ENCODE measurements at places on chromosomes 16 and 17.
A peak's percentile ranks its signal among the peaks of the same experiment; 100 is the strongest.

GRCh38 chr16:24984903-24985675, 30.1 kb downstream of the ARHGAP17 start:
- DNase-seq = no peak

DNA sequence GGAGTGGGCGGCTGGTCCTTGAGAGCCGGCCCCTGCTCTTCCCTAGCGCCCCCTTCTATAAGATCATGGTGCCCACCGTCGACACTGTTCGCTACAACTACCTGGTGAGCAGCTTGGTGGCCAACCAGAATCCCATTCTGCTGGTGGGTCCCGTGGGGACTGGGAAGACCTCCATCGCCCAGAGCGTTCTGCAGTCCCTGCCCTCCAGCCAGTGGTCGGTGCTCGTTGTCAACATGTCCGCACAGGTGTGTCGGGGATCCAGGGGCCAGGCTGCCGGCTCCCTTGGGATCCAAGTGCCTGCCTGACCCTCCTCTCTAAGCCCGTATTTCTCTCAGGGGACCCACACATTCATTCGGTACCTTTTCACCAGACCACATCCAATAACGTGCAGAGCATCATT, 41.4 kb upstream of the KDM6B start:
- no peak for DNase-seq

- DNase-seq = no peak
These were observed 172.7 kb downstream of the TANC2 start for GRCh38 chr17:63138713-63139112.

DNA sequence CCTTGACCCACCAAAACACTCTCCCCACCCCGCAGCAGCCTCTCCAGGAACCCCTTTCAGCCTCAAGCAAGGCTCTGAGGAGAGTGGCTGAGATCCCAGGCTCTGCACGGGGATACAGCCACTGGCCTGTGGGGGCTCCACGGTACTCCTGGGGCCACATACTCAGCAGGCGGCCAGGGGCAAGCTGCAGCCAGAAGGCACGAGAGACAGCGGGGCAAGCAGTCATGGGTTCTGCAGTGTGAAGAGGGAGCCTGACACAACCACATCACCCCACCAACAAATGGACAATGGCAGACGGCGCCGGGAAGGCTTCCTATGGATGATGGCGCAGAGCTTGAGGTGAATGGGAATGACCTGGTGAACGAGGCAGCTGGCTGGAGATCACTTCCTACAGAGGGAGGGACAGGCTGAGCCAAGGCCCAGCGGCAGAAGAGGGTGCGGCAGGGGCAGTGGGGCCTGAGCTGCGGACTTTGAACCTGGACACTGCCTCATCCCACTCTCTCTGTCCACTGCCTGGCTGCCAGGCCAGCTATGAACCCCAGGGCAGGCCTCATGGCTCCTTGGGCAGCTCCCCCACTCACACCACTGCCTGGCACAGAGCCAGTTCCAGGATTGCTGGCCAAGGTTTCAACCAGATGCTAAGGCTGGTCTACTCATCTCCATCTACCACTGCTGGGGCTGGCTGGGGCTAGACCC, 10.8 kb upstream of the BCAR1 start:
- DNase-seq = no peak

DNA sequence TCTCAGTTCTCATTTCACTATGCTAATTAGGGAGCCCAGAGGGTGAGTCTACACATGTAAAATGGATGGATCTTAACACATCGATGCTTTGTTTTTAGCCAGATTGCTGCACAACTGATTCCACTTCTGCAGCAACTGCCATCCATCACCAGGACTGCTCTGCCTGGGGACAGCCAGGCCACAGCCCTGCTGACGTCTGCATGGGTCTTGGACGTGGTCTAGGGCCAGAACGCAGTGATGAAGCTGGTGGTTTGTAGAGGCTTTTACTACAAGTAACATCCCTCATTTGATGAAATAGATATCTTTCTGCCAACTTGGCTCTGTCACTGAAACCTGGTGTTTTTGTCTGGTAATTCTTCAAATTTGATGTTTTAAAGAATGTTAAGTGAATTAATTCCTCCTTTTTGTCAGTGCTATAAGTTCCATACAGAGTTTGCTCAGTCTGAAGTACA, 50.6 kb downstream of the MARCHF10 start:
- no peak for DNase-seq

DNA sequence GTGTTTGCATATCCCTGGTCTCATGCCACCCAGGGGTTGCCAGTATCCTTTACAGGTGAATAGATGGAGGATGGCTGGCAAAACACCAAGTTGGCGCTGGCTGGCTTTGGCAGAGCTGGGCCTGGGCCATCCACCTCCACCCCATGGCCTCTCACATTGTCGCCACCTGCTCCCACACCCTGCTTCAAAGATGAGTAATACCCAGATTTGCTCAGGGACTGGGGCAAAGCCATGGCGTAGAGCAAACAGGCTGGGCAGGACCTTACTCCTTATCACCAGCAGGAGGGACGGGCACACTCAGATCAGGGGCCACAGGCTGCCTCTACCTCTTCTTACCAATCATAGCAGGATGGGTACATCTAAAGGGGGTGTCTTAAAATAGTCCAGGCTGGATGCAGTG, 24.3 kb downstream of the PLA2G10 start:
- DNase-seq = no peak

- DNase-seq = no peak
These were observed 1.7 kb downstream of the AKTIP start for GRCh38 chr16:53501216-53501859.

- no peak for DNase-seq
These were observed 678 bp downstream of the CDR2L start for GRCh38 chr17:74987909-74988711.

DNA sequence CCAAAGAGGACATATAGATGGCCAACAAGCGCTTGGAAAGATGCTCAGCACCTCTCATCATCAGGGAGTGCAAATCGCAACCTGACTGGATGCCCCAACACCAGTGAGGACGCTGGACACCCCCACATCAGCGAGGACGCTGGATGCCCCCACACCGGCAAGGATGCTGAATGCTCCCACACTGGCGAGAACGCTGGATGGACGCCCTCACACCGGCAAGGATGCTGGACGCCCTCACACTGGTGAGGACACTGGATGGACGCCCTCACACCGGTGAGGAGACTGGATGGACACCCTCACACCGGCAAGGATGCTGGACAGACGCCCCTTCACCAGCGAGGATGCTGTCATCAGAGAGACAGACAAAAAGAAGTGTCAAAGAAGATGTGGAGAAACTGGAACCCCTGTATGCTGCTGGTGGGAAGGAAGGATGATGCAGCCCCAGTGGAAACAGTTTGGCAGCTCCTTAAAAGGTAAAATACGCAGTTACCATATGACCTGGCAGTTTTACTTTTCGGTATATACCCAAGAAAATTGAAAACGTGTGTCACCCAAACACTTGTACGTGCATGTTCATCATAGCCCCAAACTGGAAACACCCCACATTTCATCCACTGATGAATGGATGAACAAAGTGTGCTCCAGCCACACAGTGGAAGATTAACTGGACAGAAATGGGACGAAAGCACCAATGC, 10.1 kb upstream of the JPH3 start:
- no peak for DNase-seq

DNA sequence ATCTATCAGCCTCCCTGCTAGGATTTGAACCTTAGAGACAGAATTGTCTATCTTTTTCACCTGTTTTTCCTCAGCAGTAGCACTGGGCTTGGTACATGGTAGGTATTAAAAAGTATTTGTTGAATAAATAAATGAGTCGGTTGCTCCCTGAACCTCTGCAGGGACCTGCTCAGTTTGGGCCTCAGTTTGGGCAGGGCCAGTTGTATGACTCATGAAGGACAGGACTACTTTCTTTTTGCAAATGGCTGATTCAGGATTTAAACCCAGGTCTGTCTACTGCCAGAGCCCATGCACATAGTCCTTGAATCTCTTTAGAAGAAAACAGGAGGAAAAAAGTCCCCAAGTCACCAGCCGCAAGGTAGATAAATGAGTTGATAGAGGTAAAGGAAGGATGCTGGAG, 3.1 kb downstream of the MMP2 start:
- no peak for DNase-seq

- no peak for DNase-seq
These were observed 826 bp upstream of the GSE1 start for GRCh38 chr16:85612191-85612800.

DNA sequence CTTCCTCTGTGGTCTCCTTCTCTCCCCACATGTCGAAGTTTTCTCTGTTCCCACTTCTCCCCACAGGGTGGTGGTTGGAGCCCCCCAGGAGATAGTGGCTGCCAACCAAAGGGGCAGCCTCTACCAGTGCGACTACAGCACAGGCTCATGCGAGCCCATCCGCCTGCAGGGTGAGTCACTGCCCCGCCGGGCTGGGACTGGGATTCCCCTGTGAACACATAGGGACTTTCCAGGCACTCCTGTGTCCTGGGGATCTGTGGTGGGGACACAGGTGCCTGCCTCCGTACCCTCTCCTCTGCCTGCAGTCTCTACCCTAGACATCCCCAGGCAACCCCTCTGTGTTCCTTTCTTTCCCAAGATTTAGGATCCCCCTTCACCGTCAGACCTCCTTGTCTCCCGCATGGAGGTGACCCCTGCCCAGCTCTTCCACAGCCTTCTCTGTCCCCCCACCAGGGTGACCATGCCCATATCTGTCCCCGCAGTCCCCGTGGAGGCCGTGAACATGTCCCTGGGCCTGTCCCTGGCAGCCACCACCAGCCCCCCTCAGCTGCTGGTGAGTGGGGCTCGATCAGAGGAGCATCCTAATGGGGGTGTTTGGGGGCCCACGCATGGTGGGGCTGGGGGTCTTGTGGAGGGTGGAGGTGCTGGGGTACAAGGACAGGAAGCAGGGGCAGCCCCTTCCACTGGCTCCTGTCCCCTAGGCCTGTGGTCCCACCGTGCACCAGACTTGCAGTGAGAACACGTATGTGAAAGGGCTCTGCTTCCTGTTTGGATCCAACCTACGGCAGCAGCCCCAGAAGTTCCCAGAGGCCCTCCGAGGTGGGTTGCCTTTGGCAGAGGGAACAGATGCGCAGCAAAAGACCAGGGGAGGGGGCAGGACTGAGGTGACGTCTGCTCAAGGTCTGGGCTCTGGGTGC, 5.8 kb downstream of the ITGAM start:
- DNase-seq = peak; percentile 70

DNA sequence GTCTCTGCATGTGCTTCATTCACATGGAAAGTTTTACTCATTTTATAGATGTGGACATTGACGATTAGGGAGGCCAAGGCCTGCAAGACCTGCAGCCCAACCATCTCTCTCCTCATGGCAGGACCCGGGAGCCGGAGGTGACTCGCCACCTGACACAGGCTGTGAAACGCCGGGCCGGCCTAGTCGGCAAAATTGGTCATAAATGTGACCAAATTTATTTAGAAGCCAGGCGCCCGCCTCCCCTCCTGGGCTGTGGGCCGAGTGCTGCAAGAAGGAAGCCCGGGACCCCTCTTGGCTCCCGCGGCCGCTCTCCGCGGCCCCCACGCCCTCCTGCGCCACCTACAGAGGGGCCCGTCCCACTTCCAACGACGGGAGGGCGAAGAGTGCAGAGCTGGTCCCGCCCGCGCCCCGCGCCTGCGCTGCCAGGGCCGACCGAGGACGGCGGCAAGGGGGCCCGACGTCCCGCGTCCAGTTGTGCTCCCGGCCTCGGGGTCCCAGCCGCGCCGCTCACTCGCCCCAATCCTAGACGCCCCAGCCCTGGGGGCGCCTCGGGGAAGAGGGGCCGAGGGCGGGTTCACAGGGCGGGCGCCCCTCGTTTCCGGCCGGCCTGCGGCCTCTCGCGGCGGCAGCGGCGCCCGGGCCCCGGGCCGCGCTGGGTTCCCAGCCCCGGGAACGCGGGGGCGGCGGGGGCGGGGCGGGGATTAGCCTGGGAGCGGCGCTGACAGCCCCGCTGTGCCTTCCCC, 47.5 kb downstream of the WNT3 start:
- no peak for DNase-seq

DNA sequence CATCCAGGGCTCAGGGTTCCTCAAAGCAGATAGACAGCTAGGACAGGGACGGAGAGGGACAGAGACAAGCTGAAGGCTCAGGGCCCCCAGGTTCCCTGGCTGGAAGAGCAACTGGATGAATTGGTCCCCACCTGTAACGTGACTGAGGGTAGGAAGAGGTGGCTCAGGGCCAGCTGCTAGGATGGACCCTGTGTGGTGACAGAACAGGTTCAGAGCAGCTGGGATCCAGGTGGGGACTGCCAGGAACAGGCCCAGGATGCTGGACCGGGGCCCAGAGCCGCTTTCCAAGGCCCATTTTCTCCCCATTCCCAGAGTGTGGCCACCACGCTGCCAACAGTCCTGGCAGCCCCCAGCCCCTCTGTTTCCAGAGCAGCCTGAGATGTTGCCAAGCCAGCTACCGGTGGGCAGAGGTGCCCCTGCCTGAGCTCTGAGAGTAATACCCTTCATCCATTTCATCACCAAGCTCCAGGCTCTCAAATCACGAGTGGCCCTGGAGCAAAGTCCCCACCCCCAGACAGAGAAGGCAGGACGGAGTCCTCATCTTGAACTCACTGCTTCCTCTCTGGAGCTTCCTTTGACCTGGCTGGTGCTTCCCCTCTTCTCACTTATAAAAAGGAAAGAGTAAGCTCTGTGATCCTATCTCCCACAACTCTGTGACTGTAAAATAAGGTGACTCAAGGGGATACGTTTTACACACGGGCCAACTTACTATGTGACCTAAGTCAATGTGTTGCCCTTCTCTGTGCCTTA, 79.6 kb downstream of the TMEM132E start:
- no peak for DNase-seq

DNA sequence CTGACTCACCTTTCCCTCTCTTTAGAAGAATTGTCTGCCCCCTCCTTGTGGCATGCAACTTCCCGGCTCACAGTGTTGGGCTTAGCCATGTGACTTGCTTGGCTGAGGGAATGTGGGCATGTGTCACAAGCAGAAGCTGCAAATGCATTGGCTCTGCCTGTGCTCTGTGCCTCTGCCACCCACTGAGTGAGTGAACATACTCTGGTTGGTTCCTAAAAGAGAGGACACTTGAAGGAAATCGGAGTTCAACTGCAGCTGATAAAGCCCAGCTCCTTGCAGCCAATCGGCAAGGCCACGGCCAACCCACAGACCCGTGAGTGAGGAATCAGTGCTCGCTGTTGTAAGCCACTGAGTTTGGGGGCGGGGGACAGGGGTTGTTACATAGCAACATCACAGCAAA, 10.9 kb upstream of the GINS2 start:
- DNase-seq = no peak

- DNase-seq = no peak
These were observed 983 bp downstream of the VAT1L start for GRCh38 chr16:77789085-77790008.

- no peak for DNase-seq
These were observed 18.2 kb upstream of the DOK4 start for GRCh38 chr16:57504491-57504890.

- DNase-seq = no peak
These were observed 197.1 kb upstream of the RPL38 start for GRCh38 chr17:74006371-74006770.

- no peak for DNase-seq
These were observed 6.2 kb downstream of the RARA start for GRCh38 chr17:40315206-40315605.

DNA sequence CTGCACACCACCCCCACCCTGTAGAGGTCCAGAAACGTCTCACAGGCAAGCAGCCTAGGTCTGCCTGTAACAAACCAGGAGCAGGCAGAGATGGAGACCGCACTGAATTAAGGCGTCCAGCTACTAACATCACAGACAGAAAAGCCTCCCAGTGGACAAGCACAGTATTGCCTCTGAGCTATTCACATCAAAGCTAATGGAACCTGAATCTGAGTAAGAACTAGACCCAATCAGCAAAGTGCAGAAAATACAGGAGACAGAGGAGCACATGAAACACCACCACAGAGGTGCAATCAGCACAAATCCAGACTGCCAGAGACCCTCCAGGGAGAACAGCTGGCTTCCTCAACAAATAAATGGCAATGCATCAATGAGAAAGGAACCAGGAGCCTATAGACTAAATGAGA, 22.2 kb upstream of the PEMT start:
- peak; percentile 46 for DNase-seq

Measured in activated T-cell treated with anti-CD3 and anti-CD28 coated beads for 24 hours (primary cell).